ENCODE measurements at places on chromosomes 12 and 14.

DNA sequence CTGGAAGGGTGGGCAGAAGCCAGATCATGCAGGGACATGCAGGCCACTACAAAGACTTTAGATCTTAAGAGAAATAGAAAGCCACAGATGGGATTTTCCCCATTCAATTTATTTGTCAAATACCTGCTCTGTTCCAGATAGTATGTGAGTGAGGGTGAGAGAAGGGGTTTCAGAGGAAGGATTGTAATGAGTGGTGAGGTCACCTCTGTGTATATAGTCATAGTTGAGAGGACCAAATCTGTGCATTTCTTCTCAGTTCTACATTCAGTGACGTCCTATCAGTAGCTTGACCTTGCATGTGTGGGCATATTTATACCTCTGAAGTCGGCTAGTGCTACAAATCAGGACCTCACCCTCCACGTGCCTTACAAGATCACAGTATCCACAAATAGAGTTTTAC lies 31.2 kb upstream of the RBM19 start:
- DNase-seq, result no peak

DNA sequence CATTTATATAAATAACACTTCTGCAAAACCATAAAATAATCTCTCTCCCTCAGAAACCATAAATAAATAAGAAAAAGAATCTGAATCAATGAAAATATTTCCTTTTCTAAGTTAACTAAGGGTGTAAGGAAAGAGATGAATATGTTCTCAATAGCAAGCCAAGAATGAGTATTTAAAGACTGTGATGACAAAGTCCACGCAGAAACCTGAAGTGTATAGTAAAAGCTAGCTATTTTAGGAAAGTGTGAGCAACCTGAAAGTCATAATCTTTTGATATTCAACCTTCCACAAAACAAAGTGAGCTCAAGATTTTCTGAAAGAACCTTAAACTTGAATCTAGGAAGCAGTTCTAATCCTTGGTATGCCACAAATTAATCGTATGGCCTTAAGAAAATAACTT lies 15.9 kb downstream of the EIF2S3B start:
- DNase-seq, result no peak

GRCh38 chr14:100664231-100664630 lies 62.5 kb upstream of the DLK1 start:
- no peak for DNase-seq

- no peak for DNase-seq
These were observed 43.0 kb downstream of the SPRING1 start for GRCh38 chr12:116694653-116695463.

DNA sequence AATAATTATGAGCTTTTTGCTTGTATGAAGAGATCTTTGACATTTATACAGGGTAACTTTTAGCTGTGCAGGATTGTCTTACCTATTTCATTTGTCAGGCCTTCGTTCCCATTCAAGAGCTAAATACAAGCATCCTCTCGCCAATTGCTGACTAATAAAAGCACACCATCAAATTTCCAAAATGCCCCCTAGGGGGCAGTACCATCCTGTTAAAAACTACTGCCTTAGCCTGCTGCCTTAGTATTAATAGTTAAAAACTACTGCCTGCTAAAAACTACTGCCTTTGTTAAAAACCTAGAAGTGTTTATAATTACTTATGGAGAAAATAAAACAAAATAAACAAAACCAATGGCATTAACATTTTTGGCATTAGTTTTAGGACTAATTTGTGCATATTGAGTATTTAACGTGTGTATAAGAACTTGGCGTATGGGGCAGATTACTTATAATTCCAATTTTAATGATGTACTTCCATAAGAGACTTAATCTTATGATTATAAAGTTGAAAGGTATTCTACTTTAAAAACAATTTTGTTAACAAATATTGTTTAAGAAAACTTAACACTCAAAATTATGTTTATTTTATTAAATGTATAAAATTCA lies 3.0 kb upstream of the IFI27L2 start:
- peak; percentile 53 for DNase-seq

GRCh38 chr14:66281036-66281776 lies 205.0 kb upstream of the CCDC196 start:
- DNase-seq, result no peak

DNA sequence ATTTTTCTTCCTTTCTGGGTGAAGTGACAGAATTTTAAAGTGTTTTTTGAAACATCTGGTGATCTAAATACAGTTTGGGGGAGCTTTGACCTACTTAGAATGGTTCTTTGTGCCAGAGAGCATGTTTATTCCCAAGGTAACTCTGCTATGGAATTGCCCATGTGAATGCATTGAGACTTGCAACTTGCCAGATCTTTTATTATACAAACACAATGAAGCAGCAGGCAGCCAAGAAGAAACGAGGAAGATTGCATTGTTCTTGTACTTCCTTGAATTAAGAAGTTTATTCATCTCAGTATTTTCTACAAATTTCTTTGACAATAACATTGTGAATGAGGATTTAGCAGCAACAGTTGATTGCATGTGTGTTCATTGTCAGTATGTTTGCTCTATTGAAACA lies 55.5 kb downstream of the FGD4 start:
- DNase-seq, result no peak

- no peak for DNase-seq
These were observed 460.2 kb downstream of the RAD51B start for GRCh38 chr14:68279777-68280233.

- DNase-seq, result peak; percentile 26
These were observed 98.7 kb downstream of the GAS2L3 start for GRCh38 chr12:100672075-100672592.

DNA sequence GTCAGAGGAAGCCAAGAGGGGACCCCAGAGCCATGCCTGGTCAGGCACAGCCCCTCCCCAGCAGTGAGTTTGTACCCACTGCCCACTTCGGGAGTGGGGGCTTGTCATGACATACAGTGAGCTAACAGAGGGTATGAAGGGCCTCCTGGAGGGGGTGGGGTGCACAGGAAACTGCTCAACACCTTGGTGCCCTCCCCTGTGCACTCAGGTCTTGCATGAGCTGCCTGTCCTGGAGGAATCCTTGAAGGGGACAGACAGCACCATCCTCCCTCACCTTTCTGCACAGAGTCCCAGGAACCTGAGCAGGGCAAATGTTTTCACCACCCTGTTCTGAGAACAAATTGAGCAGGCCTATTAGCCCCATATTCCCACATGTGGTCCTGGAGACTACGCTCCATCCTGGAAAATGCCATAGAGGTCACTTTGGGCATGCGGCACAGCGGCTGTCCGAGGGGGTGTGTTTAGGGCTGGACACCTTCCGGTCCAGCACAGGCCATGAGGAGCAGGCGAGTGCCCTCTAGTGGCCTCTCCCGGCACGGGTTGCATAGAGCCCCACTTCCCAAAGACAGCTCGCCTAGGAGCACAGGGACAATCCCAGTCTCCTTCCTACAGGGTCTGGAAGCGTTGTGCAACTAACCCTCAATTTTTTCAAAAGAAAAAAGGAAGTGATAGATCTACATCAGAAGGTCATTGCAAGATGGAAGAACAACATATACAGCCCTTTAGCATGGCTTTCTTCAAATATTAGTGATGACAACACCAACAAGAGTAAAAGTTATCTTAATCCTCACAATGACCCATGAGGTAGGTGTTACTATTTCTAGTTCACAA lies 31.9 kb upstream of the ZFP36L1 start:
- DNase-seq, result no peak

GRCh38 chr12:109741970-109742703 lies 28.5 kb downstream of the FAM222A start:
- no peak for DNase-seq

DNA sequence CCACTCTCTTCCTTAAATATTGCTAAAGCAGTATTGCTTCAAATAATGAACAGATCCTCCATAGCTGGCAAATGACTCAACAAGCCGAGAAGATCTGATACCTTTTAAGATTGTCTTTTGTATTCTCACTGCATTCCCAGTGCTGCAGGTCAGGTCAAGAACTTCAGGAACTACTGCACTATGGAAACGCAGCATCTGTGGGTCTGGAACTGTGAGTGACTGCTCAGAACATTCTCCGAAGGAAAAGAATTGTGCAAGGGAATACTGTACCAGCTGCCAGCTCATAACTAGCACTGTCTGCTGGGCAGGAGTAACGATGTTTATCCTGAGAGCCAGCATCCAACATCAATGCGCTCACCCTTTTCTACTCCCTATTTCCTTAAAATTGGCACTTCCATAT lies 348.0 kb upstream of the SOX5 start:
- DNase-seq, result no peak

DNA sequence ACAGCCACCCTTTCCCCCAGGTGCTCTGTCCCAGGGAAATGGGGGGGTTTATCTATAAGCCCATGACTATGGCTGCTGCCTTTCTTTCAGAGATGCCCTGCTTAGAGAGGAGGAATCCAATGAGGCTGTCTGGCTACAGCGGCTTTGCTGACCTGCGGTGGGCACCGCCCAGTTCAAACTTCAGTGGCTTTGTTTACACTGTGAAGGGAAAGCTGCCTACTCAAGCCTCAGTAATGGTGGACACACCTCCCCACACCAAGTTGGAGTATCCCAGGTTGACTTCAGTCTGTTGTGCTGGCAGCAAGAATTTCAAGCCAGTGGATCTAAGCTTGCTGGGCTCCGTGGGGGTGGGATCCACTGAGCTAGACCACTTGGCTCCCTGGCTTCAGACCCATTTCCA lies 869.2 kb downstream of the SLC6A15 start:
- no peak for DNase-seq

GRCh38 chr14:95096476-95096875 lies 60.9 kb downstream of the DICER1 start:
- no peak for DNase-seq

GRCh38 chr12:43252585-43252984 lies 299.4 kb downstream of the ADAMTS20 start:
- no peak for DNase-seq

DNA sequence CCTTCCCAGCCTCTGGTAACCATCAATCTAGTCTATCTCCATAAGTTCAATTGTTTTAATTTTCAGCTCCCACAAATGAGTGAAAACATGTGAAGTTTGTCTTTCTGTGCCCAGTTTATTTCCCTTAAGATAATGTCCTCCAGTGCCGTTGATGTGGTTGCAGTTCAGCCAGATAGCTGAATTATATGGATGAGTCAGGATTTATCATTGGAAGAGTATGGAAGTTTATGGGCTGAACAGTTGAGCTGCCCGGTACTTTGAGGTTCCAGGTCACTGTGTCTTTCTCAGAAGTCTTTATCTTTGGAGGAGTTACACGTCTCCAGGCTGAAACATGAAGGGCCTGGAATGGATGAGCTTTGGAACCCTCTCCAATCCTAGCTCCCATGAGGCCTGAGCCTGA lies 120.1 kb downstream of the ASCL4 start:
- no peak for DNase-seq
